Epithelial cell of esophagus (primary cell): ENCODE measurements at places on chromosomes 1 and 21.

GRCh38 chr21:33101300-33101911 is 31.5 kb downstream of the OLIG1 start:
- no peak for DNase-seq

DNA sequence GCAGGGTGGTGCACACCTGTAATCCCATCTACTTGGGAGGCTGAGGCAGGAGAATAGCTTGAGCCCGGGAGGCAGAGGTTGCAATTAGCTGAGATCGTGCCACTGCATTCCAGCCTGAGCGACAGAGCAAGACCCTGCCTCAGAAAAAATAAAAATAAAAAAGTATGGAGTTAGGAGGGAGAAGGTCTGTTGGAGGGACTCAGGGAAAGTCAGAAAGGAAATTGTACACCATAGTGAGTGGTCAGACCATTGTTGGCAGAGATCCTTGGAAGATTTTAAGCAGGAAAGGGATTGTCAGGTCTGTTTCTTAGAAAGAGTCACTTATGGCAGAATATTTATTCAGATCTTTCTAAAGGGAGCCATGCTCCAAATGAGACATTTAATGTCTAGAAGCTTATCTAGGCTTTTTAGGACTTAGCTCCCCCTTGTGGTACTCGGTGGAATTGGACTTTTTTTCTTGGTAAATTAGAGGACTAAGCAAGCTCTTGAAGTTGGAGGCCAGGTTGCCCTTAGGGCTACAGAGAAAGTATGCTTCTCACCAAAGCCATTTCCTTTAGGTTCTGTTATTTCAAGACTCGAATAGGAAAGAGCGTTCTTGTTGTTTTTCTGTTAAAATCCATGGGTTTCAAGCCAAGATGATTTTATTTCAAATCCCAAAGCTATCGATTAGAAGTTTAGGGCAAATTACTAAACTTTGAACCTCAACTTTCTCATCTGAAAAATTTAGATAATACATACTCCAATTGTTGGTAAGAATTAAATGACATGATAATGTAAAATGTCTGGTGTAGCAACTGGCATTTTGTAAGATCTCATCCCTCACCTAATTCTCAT is 16.5 kb downstream of the MIA3 start:
- peak; percentile 89 for DNase-seq

DNA sequence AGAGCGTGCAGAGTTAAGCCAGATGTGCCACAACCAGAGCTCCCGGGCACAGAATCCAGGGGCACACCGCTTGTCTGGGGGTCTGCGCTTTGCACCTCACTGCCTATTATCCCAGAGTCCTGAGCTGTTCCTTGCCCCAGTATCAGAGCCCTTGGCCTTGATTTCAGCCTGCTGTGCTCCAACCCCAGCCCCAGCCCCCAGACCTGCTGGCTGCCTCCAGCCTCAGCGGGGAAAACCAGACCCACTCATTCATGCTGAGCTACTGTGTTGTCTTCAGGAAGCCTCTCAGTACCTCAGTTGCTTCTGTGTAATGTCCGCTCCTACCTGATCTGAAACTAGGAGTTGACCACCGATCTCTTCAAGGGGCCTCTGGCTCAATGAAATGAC is 1.1 kb downstream of the IKBKE start:
- DNase-seq, result no peak

- no peak for DNase-seq
Observed at GRCh38 chr1:22506130-22506692, 54.6 kb downstream of the ZBTB40 start.

DNA sequence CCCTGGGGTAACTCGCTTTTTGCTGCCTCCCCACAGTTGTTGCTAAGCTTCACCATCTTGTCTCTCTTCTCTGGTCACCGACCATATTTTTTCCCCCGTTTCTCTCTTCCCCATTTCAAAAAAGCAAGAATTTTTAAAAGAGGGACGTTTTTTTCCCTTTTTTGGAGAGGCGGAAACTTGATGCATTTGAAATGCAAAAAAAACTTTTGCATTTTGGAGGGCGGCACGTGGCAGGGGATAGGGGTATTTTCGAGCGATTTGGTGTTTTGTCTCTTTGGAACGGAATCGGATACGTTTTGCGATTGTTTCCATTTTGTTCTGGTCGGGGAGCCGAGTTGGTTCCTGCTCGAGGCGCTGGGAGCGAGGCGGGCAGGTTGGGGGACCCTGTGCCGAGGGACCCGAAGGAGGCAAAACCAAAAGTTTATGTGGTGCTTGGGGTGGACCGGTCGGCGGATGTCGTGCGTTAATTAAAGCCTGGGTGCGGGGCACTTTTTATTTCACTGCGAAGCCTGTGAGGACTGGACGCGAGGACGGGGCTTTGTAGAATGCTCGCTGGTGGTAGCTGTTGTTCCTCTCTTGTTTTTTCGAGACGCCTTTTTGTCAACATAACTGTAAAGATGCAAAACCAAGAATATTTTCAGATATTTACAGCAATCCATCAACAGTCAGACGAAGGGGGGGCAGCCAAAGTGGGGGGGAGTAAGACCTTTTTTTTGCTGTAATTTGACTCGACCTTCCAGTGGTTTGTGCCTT is 884 bp downstream of the H3-3A start:
- peak; percentile 43 for DNase-seq
